ENCODE measurements at places on chromosomes 6 and 20.
A peak's percentile ranks its signal among the peaks of the same experiment; 100 is the strongest.

DNA sequence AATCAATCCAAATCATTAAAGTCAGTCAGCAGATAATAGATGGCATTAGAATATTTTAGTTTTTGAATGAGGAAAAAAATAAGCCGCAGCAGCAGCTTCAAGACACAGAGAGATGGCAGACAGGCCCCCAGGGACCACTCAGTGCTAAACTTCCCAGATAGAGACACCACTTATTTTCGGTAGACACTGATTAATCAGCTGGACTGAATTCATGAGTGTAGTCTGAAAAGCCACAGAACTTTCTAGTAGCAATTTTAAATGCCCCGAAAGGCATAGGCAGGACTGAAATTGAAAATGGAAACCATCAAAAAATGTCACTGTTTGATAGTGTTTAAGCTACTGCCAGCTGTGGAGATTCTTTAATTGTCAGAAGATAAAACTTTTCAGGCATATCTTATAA lies 3.1 kb upstream of the CLDN20 start:
- DNase-seq = no peak

GRCh38 chr6:26224940-26225847 lies 138.0 kb downstream of the HFE start:
- no peak for DNase-seq

GRCh38 chr6:19759117-19759880 lies 77.9 kb upstream of the ID4 start:
- DNase-seq = no peak

DNA sequence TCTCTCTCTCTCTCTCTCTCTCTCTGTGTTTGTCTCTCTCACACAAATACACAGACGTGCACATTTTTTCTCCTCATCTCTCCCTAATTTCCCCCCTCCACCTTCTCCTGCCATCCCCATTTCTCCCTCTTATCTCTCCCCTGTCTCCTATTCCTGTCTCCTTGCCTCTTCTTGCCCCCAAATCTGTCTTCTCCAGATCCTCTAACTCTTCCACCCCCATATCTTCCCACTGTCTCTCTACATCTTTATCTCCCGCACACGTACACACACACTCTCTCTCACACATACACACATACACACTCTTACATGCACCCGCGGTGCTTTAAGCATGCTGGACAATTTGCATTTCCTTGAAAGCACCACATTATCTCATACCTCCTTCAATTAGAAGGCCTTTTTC lies 15.9 kb downstream of the KIZ start:
- no peak for DNase-seq

- DNase-seq = no peak
Observed at GRCh38 chr20:32632461-32633354, 41.0 kb downstream of the C20orf203 start.

DNA sequence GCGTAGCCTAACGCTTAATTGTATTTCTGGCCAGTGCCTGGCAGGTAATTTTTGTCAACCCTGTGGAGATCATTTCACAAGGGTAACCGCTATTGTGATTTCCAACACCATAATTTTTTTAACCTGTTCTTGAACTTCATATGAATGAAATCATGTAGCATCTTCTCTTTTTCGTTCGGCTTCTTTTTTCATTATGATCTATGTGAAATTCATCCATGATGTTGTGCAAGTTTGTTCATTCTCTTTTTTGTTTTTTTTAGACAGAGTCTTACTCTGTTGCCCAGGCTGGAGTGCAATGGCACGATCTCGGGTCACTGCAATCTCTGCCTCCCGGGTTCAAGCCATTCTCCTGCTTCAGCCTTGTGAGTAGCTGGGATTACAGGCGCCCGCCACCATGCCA lies 42.5 kb upstream of the TGM3 start:
- DNase-seq = no peak

GRCh38 chr6:11789744-11790143 lies 11.1 kb upstream of the ADTRP start:
- no peak for DNase-seq

DNA sequence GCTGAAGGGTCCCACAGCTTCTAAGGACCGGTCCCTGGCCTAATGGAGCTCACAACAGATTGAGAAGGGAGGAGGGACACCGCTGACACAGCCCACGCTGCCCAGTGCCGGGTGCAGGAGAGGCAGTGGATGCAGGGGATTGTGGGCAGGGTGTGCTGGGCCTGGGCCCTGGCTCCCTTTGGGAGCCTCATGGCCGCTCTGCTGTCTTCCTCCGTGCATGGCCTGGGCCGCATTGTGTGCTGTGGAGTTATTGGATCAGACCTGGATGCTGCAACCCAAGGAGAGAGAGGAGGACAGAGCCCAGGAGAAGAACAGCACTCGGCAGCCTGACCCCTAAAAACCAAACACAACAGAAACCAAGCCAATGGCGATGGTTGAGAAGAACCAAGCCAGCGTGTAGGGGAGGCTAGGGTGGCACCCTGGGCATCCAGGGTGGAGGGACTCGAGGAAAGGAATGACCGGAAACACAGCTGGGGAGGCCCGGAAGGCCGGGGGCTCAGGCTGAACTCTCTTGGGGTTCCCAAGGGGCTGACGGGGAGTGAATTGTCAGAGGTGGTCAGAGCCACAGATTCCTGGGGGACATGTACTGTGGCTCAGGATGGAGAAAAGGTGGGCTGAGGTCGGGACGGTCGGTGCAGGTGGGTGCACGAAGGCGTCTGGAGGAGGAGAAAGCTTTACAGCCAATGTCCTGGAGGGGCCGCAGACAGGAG lies 41.0 kb downstream of the ERMARD start:
- no peak for DNase-seq

DNA sequence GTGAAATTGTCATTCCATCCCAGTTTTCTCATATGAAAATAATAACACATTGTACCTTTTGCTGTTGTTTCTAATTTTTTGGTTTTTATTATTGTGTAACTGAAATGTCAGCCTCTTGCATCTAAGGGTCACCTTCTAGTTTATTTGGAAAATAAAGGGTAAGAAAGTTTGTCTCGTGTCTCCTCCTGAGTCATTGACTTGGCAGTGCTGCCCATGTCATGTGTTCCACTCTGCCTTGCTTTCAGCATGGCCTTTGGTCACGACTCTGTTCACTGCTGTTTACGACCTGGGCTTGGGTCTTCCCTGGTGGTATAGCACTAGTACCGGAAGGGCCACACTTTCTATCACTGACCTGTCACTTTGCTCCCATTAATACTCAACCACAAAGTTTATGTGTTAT lies 171.4 kb upstream of the RSPO3 start:
- no peak for DNase-seq

DNA sequence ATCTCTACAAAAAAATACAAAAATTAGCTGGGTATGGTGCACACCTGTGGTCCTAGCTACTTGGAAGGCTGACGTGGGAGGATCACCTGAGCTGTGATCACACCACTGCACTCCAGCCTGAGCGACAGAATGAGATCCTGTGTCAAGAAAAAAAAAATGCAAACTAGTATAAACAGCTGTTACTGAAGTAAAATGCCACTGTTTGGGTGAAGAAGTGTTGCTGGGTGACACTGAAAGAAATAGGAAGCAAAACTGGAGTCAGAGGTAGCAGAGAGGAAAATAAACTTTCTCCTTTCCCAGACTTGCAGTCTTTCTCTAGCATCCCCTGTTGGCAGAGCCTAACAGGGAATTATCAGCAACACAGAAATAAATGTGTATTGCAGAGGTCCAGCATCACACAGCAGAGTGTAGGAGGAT lies 241.2 kb upstream of the PREP start:
- DNase-seq = no peak

- DNase-seq = no peak
Observed at GRCh38 chr20:49319208-49319809, 41.5 kb upstream of the ZNFX1 start.

DNA sequence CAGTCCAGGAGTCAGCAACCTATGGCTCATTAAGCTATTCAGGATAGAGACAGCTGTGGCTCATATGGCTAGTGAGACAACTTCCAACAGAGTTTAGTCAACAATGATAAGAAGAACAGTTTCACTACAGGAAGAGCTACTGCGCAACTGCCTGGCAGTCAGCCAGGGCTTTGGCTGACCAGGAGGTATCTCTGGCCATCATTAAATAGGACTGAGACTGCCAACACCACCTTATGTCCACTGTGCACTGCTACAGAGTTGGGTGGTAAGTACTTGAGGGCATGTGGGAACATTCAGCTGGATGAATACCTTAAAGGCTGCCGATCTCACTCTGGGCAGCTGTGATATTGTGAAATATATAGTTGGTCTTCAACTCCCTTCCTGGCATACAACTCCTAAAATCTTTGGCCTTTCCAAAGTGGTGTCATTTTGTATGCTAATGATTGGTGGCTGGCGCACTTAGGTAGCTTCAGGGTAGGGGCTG lies 52.2 kb upstream of the FAM83C start:
- no peak for DNase-seq

- no peak for DNase-seq
Observed at GRCh38 chr6:20711518-20711917, 177.3 kb downstream of the CDKAL1 start.

- DNase-seq = no peak
Observed at GRCh38 chr6:113699239-113699638, 157.9 kb upstream of the MARCKS start.

DNA sequence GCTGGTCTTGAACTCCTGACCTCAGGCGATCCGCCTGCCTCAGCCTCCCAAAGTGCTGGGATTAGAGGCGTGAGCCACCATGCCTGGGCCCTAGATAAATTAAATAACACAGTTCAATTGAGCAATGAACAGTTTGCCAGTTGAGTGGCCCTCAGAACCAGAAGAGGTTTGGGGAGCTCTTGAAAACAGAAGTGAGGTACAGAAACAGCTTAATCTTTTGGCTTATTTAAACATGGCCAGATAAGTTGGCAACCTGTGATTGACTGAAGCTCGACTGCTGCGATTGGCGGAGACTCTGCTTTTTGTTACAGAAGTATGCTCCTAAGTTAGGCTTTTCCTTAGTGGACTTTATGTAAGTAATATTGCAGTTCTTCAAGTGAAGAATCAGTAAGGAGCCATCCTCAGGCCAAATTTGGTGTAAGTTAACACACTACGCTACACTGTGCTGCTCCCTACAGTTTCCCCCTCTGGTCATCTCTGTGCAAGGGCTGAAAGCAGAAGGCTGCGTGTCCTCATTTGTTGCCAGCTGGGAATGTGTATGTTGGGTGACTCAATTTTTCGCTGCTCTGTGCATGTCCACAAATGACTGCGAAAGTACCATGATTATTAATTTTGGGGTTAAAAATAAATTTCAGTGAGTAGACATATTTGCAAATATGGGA lies 9.8 kb downstream of the XRN2 start:
- DNase-seq = no peak

DNA sequence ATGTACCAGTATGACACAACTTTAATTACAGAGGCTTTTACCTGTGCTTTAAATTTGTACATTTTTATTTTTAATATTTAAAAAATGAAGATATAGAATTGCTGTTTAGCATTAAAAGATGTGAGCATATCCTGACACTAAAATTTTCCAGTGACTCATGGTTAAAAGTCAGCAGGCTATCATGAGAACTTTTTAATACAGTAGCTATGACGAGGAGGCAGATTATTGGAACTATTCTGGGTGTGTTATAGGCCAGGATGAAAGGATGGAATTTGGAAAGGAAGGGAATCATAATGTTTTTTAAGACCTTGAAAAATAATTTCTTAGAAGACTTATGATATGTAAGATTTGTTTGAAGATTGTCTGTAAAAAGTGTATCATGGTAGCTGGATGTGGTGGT lies 91.0 kb downstream of the GFRA4 start:
- DNase-seq = no peak

DNA sequence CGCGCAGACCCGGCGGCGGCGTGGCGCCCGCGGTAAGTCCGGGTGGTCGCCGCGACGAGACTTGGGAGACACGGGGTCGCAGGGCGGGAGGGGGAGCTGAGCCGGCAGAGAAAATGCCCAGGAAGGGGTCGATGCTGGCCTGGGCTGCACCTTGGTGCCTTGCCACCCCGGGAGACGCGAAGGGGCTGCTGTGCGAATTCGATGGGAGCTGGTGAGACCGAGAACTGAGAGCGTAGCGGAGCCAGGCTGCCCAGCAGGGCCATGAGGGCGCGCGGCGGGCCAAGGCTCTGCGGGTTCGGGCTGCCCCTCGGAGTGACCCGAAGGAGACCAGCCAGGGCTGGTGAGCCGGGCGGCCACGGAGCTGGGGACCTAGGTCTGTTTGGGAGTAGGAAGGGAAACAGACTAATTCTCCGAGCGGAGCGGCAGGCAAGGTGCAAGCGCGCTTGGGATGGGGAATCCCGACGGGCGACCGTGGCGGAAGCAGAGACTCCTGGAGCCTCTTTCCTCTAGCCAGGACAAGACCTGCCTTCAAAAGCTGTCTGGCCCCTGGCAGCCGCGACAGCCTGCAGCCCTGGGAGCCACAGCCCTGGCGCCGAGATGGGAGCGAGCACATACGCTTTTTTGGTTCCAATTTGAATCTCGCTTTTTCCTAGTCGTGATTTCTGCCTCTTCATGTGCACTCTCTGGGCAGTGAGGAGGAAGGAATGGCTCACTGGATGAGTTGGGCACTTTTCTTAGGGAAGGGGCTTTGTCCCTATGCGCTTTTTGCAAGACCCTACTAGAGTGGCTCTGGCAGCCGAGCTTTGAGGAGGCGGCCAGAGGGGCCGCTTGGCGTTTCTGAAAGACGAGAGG lies 691 bp downstream of the SYNDIG1 start:
- DNase-seq = no peak

- DNase-seq = no peak
Observed at GRCh38 chr6:124002377-124003081, 198.9 kb downstream of the NKAIN2 start.

- peak; percentile 89 for DNase-seq
Observed at GRCh38 chr6:1311400-1312202, at the start of gene FOXQ1. FOXQ1 (plus strand) TSS chr6:1312098; CDS start chr6:1312705, 607 bp downstream.

DNA sequence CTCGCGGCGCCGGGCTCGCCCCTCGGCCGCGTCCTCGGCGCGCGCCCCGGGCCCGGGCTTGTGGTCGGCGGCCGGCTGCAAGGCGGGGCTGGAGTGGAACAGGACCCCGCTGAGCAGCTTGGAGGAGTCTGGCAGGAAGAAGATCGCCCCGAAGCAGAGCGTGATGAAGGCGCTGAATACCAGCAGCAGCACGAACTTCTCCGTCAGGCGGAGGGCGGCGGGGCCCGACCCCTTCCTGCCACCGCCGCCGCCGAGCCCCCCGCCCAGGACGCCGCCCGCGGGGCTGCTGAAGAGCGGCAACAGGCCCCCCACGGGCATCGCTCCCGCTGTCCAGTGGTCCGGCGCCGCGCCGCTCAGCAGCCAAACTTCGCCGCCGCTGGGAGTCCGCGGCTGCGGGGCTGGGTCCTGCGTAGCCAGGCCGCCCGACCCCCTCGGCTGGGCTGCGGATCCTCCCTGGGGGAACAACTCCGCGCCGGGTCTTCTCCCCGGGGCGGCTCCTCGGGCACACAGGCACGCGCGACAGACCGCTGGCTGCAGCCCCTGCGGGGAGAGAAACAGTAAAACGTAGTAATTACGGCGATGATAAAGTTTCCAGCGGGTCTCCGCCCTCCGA lies 707 bp downstream of the MAN1A1 start:
- DNase-seq = peak; percentile 51
